HuH-7.5 (cell line): ENCODE measurements at places on chromosomes 11 and 22.

DNA sequence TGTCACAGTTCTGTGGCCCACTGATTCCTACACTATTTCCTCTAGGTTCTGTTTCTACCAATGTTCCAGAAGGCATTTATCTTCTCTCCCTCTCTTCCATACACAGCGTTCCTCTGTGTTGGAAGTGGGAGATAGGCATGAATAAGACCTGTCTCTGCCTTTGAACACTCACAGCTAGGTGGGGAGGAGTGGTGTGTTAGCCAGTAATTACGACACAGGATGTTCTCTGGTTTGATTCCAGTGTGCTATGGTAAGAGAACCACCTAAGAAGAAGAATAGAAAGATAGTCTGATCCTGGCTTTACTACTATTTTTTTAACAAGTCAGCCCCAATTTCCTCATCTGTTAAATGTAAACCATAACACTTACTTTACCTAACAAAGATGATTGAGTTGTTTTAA is 200.2 kb upstream of the MTMR2 start:
- no peak for DNase-seq

- no peak for DNase-seq
Observed at GRCh38 chr22:29037340-29037932, 24.2 kb downstream of the C22orf31 start.

DNA sequence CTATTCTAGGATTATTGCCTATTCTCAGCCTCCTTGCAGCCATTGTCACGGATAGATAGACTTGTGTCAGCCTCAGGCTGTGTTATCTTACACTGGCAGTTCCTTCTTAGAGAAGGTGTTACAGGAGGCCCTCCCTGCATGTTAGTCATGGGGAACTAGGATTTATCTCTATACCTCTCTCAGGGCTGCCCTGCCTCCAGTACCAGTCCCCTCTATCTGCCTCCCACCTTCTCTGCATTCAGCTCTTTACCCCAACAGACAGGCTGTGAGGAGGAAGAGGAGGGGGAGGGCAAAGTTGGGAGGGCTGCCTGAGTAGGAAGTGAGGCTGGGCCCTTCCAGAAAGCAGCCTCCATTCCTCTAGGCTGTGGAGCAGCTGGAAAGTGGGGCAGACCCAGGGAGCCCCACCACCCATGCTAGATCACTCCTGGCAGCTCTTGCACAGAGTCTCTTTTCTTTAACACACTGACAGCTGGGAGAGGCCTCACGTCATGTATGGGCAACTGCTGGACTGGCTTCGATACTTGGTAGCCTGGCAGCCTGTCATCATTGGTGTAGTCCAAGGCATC is 2.9 kb upstream of the IL18BP start:
- no peak for DNase-seq

GRCh38 chr11:96708219-96708878 is 318.5 kb downstream of the JRKL start:
- no peak for DNase-seq

DNA sequence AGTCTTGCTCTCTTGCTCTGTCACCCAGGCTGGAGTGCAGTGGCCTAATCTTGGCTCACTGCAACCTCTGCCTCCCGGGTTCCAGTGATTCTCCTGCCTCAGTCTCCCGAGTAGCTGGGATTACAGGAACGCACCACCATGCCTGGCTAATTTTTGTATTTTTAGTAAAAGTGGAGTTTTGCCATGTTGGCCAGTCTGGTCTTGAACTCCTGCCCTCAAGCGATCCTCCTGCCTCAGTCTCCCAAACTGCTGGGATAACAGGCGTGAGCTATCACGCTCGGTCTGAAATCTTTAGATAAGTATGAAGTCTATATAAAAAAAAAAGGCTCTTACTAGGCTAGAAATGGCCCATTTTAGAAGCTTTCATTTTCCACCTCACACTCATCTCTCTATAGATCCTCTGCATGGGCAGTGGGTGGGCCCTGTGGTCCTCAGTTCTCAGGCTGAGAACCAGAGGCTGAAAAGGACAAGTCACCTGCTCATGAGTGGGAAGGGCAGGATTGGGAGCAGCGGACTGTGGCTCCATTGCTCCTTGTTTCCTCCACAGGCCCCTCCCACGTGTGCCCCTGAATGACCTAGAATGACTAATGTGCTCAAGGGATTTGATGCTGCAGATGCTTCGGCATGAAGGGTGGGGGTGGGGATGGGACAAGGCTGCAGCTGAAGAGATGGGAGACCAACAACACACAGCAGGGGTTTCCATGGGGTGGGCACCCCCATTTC is 19.8 kb upstream of the PRAME start:
- no peak for DNase-seq

DNA sequence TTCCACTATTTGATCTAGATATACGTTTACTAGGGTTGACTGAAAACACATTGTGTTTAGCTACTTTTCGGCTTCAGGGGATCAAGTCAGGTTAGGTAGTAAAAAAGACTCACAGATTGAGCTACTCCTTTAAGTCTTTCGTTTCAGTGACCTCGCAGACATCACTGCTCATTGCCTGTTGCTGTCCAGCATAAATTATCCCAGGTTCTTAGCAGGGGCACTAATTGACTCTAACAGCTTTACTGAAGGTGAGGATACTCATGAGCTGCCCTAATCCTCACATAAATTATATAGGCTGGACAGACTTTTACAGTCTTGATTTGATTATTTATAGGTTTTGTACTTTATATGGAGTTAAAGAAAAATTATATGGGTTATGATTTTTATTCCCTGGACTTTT is 3.7 kb downstream of the CARD18 start:
- DNase-seq: no peak

DNA sequence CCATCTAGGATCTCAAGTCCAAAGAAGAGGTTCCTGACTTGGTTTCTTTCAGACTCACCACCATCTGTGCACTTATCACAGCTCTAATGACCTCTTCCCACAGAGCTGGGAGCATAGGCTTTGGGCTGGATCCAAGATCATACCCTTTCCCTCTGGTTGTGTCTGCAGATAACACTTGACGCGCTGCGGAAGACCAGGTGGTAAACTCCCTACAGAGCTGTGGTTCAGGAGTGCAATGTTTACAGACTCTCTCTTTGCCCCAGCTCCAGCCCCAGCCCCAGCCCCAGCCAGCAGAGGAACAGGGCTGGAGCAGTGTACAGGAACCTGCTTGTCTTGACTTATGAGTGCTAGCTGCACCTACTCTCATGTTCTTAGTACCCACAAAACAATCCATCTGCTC is 274.4 kb upstream of the SYN3 start:
- no peak for DNase-seq

GRCh38 chr22:17964643-17965042 is 59.7 kb downstream of the MICAL3 start:
- no peak for DNase-seq

- no peak for DNase-seq
Observed at GRCh38 chr11:126159719-126160344, 51.6 kb downstream of the RPUSD4 start.

DNA sequence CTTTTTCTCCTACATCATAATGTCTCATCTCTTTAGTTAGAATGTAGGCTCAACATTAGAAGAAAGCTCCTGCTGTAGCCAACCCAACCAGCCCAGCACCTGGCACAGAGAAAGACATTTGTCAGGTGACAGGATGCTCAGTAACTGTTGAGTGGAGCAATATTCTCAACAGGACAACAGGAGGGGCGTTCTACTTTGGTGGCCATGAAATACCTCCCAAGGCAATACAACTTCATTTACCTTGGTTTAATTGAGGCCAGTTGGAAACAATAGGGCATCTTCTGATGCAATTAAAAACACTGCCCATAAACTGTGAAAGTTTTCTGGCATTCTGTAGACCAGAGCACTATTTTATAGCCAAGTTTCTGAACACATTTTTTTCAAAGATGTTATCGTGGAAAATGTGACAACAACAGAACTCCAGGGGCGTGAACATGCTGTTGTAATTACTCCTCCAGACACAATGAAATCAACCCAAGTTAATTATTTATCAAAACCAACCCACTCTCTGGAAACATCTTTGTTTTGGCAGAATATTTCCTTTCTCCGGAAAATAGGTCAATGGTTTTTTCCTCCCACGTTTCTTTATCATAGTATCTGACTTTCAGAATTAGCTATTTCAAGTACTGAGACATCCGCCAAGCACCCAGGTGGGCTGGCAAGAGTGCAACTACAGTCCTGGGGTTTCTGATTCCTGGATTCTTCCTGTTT is 538.1 kb downstream of the SOX6 start:
- no peak for DNase-seq

- DNase-seq: no peak
Observed at GRCh38 chr11:114168691-114169090, 109.2 kb downstream of the ZBTB16 start.

- no peak for DNase-seq
Observed at GRCh38 chr11:120709808-120710207, 198.3 kb downstream of the GRIK4 start.

DNA sequence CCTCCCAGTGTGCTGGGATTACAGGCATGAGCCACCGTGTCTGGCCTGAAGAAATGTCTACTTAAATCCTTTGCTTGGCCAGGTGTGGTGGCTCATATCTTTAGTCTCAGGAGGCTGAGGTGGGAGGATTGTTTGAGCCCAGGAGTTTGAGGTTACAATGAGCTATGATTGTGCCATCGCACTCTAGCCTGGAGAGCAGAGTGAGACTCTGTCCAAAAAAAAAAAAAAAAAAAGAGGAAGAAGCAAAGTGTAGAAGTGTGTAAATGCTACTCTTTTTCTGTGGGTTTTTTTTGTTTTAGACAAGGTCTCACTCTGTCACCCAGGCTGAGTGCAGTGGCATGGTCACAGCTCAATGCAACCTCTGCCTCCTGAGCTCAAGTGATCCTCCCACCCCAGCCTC is 6.4 kb upstream of the ATG16L2 start:
- no peak for DNase-seq

GRCh38 chr11:60974726-60975125 is 3.2 kb downstream of the CD6 start:
- DNase-seq: no peak

DNA sequence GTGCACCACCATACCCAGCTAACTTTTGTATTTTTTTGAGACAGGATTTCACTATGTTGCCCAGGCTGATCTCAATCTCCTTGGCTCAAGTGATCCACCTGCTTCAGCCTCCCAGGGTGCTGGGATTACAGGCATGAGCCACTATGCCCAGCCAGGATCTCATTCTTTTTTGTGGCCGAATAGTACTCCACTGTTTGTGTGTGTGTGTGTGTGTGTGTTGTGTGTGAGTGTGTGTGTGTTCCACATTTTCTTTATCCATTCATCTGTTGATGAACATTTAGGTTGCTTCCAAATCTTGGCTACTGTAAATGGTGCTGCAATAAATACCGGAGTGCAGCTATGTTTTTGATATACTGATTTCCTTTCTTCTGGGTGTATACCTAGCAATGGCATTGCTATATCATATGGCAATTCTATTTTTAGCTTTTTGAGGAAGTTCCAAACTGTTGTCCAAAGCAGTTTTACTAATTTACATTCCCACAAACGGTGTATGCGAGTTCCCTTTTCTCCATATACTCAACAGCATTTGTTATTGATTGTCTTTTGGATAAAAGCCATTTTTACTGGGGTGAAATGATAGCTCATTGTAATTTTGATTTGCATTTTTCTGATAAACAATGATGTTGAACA is 105.4 kb downstream of the TTC28 start:
- no peak for DNase-seq

DNA sequence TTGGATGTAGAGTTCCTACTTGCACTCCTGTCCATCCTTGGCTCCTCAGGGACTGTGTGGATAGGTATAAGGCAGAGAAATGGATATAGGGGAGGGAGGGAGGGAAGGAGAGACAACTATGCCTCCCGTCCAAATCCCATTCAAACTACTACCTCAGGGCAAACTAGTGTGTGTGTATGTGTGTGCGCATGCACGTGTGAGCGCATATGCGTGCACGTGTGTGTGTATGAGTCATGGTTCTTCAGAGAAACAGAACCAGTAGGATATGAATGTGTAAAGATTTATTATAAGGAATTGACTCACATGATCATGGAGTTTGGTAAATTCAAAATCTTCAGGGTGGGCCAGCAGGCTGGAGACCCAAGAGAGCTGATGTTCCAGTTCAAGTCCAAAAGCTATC is 42.2 kb upstream of the DRD2 start:
- DNase-seq: no peak

- DNase-seq: no peak
Observed at GRCh38 chr11:17921659-17922415, 91.0 kb downstream of the SERGEF start.

DNA sequence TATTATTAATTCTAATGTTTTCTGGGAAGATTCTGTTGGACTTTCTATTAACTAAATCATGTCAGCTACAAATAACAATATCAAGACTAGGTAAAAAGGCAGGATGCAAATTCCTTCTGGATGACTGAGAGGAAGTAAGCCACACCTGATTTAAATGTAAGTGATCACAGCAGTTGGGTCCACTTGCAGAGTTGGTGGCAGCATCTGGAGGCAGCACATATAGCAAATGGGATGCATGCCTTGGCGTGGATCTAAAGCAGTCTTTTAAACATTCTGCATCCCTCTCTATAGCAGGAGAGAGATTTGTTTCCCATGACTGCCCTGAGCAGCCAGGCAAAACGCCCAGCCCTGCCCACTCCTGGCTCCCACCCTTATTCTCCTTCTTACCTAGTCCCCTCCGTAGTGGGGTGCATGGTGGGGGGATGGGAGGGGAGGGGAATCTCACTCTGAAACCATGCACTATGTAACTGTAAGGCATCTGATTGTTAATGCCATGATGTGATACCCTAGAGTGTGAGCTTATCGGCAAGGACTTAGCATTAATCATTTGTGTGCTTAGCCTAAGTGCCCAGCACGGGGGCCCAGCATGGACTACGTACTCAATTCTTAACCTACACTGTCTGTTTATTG is 130.3 kb downstream of the EFCAB6 start:
- no peak for DNase-seq

DNA sequence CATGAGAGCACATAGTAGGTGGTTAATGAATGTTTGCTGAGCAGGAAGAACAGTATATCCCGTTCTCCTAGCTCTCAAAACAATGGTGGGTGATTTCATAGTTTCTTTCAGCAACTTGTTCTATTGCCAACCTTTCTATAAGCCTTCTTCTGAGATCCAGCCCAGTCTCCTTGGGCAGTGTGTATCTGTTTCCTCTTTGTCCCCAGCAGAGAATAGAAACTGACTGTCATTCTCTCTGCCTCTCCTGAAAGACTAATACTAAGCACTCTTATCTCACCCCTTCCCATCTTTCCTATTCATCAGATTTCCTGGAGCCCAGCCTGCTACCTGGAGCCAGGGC is 272.9 kb downstream of the ST3GAL4 start:
- DNase-seq: no peak

DNA sequence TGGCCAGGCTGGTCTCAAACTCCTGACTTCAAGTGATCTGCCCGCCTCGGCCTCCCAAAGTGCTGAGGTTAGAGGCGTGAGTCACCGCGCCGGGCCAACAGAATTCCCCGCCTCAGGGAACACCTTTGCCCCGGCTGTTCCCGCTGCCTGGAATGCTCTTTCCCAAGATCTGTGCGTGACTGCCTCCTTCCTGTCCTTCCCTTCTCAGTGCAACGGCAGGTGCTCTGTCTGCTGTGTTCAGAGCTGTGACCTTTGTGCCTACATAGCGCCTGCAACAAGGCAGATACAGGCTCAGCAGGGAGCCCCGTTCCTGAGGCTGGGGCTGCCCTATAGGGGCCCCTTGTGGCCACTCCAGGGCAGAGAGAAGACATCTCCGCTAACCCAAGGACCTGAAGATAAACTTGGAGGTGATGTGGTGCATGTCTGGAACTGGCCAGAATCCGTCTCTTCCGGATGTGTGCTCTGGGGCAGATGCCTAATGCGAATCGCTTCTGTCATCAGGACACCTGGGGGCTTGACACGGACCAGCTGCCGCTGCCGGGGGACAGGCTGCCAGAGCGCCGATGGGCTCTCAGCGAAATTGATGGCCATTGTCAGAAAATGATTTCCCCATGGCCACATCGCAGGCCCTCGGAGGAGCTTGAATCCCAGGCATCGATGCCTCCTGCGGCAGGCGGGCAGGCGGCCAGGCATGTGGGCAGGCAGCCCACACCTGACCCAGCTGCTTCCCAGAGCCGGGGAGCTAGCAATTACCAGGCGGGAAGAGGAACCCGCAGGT is 43.5 kb upstream of the TCF20 start:
- peak; percentile 83 for DNase-seq
